ENCODE measurements at places on chromosomes 6 and 20.

DNA sequence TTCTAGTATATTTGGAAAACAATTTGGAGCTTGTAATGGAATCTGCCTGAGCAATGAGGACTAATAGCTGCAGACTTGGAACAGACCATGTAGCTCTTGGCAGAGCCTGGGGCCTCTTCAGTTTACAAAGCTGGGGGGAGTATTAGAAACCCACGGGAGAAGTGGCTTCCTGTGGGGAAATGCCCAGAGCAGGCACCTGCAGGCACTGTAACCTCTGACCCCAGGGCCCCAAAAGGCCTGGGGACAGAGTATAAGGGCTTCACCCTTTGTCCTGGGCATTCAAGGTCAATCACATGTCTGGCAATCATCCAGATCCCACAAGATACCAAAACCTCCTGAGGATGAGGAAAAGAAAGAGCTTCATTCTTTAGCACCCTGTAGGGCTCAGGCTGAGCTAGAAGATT lies 19.4 kb downstream of the PKIG start:
- H3K4me1 ChIP-seq, result peaks cover 18% of the 10 kb centered on the region
- peak overlapping the region; percentile 35 for H3K27ac ChIP-seq
- peak; percentile 86 for DNase-seq
- no peaks in the 10 kb centered on the region for H3K27me3 ChIP-seq
- no peaks in the 10 kb centered on the region for H3K36me3 ChIP-seq

GRCh38 chr6:41426438-41426851 lies 91.0 kb downstream of the NCR2 start:
- no peaks in the 10 kb centered on the region for H3K36me3 ChIP-seq
- DNase-seq, result no peak
- peaks cover 26% of the 10 kb centered on the region for H3K27me3 ChIP-seq
- H3K27ac ChIP-seq, result no peak overlapping the region
- no peak overlapping the region for H3K4me3 ChIP-seq
- H3K4me1 ChIP-seq, result peaks cover 30% of the 10 kb centered on the region

DNA sequence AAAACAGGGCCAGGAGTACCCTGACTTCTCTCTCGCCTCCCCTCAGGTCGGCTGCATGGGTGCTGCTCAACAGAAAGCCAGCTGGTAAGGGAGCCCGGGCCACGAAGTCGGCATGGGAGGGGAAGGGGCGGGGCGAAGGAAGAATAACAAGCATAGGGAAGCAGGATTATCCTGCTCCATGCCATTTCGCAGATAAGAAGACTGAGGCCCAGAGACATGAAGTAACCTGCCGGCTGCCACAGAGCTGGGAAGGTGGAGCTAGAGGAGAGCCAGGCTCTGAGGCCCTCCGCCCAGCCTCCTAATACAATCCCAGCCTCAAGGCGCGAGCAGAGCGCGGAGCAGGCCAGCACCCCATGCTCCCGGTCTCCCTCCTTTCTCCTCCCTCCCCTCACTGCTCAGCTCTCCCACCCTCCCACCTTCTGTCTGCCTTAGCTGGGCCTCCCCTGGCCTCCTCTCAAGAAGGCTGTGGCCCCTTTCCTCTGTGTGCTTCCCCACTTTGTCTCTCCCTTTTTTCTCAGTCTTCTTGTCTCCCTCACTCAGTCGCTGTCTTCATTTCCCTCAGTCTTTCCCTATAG lies 13.2 kb upstream of the HMGA1 start:
- no peak for DNase-seq
- H3K27ac ChIP-seq, result peak overlapping the region; percentile 65
- no peaks in the 10 kb centered on the region for H3K27me3 ChIP-seq
- no peaks in the 10 kb centered on the region for H3K36me3 ChIP-seq
- peaks cover 22% of the 10 kb centered on the region for H3K4me1 ChIP-seq

DNA sequence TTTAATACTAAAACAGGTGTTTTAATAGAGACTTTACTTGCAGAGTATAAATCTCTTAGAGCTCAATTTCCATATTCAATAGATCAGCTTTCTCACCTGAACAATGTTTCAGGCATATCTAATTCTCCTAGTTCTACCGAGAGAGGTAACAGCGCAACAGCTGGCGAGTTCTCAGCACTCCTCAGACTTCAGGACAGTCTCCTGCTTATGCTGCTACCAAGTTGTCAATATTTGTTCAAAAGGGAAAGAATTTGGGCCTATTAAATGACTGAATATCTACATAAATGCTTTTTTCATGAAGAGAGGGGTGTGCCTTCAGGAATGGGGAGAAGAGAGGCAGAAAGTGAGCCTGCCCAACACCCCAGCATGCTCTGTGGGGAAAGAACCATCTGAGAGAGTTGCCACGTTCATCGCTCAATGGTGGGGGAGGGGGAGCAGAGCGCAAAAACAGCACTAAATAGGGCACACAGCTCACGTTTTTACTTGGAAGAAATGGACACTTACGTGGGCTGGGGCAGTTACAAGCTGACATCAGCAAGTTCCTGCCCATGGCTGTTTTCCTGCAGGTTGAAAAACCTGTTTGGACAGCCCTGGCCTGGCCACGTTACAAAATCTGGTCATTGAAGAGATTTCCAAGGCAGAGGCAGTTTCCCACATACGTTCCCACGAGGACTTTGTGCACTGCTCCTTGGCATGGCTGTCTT lies 38.0 kb downstream of the EZR start:
- H3K27me3 ChIP-seq, result no peaks in the 10 kb centered on the region
- no peak overlapping the region for H3K4me3 ChIP-seq
- peaks cover 61% of the 10 kb centered on the region for H3K36me3 ChIP-seq

- H3K4me1 ChIP-seq, result no peaks in the 10 kb centered on the region
- H3K4me3 ChIP-seq, result no peak overlapping the region
- H3K27ac ChIP-seq, result no peak overlapping the region
Observed at GRCh38 chr6:169990095-169991030, 238.9 kb downstream of the ERMARD start.

- H3K27ac ChIP-seq, result no peak overlapping the region
- H3K27me3 ChIP-seq, result no peaks in the 10 kb centered on the region
- no peaks in the 10 kb centered on the region for H3K36me3 ChIP-seq
- peaks cover 14% of the 10 kb centered on the region for H3K4me1 ChIP-seq
Observed at GRCh38 chr6:166955121-166955864, 1.1 kb downstream of the RNASET2 start.

- H3K27ac ChIP-seq, result no peak overlapping the region
- no peaks in the 10 kb centered on the region for H3K36me3 ChIP-seq
- DNase-seq, result no peak
- H3K27me3 ChIP-seq, result no peaks in the 10 kb centered on the region
- H3K4me1 ChIP-seq, result no peaks in the 10 kb centered on the region
Observed at GRCh38 chr6:27359231-27359630, 29.3 kb upstream of the ZNF391 start.

GRCh38 chr6:136784910-136785746 lies 7.1 kb downstream of the MAP3K5 start:
- no peak overlapping the region for H3K27ac ChIP-seq
- H3K27me3 ChIP-seq, result no peaks in the 10 kb centered on the region
- peak; percentile 10 for DNase-seq
- no peaks in the 10 kb centered on the region for H3K36me3 ChIP-seq
- peaks cover 23% of the 10 kb centered on the region for H3K4me1 ChIP-seq

Data from astrocyte (in vitro differentiated cells and primary cell).